ENCODE measurements at places on chromosomes 3 and 15.
A peak's percentile ranks its signal among the peaks of the same experiment; 100 is the strongest.

- no peak for DNase-seq
Measured at GRCh38 chr3:14346642-14347041, 55.8 kb upstream of the SLC6A6 start.

DNA sequence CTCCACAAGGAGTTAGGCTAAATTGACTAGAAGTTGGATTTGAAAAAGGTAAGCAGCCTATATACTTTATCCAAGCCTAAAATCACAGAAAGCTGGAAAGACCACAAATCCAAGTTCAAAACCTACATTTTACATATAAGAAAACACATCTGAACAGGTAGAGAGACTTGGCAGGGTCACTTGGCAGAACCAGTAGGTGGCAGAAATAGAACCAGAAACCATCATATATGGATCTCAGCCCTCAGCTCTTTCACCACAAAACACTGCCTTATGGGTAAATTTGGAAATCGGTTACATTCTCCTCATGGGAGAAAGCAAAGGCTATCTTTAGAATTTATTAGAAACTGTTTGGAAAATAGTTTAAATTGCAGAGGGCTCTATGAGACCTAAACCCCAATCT, 44.2 kb downstream of the MKRN2 start:
- no peak for DNase-seq

GRCh38 chr3:52090131-52090932, 34.0 kb upstream of the DUSP7 start:
- DNase-seq = no peak

DNA sequence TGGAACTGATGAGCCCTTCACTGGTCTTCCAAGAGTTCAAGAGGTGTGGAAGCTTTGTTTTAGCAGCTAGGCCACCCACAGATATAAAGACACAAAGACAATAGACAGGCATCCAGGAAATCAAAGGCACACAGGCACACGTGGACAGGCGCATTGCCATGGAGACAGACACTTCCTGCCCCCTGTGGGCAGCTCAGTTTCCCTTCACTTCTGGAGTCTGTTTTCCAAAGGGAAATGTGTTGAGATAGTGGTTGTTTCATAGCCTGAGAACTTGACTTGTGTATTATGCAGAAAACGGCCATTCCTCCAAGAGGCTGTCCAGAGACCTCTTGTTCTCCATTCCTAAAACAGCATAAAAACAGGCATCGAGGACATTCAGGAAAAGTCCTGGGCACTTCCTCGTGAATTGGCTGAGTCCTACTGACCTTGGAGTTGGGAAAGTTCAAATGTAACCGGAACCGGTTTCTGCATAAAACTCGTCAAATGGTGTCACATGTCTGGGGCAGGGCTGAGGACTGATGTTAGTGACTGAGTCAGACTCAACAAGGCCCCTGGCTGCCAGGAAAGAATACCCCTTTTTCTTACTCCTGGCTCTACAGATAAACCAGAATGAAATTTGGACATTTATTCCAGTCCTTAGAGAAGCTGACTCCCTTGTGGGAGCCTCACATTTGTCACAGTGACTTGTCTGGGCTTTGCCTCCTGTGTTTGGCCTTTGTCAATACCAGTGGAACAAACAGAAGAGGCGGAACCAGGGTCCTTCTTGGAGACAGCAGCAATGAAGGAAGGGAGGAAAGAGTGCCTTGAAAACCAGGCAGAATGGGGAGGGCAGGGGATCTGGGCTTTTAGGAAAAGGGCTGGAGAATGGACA, 1.3 kb downstream of the ALPK3 start:
- DNase-seq = no peak

DNA sequence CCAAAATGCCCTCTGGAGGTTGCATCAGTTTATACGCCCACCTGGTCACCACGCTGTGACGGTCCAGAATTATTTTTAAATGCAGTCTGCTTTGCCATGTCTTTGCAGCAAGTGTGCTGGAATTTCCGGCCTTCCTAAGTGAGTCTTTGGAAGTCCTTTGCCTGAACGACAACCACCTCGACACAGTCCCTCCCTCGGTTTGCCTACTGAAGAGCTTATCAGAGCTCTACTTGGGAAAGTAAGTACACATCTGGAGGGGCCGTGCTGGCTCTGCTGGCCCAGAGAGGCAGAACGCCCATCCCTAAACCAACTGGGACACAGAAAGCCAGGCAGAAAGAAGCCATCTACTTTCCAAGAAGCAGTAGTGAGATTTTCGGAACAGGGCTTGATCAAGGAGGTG, 101.8 kb downstream of the LRRK1 start:
- no peak for DNase-seq

DNA sequence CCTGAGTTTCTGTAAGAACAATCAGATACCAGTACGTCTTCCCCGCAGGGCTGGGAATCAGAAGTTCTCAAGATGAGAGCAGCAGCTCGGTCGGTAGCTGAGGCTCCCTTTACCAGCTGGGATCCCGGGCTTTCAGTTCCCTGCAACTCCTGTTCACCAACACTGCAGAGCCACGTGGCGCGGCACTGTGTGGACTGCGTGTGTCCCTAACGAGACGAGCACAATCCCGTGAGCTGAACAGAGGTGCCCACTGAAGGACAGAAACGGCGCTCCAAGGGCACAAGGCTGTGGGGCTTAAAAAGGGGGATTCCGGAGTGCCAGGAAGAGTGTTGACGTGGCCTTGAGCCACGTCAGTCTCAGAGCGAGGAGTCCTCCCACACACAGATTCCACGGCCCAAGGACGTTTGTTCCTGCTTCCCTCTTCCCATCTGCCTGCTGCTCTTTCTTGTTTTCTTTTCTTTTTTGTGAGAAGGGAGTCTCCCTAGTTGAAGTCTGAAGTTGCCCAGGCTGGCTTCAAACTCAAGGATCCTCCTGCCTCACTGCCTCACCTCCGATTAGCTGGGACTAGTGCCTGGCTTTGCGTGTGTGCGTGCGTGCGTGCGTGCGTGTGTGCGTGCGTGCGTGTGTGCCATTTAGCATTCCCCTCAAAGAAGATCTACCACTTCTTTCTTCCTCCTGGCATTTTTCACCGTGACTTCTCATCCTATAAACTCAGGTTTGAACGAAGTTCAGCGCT, 37.1 kb upstream of the RPL35A start:
- DNase-seq = no peak

DNA sequence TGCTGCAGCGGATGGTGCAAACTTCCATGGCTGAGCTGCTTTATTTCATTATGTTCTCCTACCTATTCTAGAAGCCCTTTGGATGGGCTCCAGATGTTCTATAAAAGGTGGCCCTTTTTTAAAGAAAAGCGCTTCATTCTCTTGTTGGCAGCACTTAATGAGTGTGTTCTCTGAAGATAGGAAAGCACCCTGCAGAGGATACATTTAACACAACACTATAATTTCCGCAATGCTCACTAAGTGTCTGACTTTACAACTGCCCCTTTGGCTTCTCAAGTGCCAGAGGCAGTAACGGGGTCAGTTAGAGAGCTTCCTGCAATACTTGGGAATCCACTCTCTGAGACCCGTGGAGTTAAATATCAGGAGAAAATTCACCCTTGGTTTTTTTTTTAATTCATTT, 88.1 kb downstream of the MDFIC2 start:
- DNase-seq = peak; percentile 41

DNA sequence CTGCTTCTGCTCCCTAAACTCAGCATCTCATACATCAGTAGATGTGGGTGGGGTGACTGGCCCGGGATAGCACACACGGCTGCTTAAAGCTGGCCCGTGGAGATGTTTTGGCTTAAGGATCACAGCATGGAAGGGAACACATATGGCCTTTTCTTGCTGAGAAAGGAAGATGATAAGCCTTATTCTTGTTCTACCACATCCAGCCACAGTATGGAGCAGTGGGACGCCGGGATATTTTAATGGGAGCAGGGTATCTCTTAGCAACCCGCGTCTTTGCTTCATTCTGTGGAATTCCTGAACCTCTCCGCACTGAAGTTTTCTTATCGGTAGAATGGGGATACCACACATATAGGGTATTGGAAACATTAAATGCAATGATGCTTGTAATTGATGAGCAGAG, 94.1 kb upstream of the PROK2 start:
- no peak for DNase-seq

DNA sequence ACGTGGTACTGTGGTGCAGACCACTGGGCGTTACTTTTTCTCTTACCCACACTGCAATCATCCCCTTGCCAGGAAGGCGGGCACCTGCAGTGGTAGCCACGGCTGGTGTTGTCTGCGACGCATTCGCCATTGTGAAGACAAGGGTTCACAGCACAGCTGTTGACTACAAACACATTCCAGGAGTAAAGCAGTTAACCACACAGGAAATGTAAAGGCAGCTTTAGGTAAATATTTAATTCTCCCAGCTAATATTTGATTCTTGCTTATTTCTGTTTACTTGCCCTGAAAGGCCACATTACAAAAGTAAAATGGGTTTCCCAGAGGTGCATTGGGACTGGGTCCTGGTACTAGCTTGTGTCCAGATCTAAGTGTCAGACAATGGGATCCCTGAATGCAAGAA, 45.4 kb downstream of the HEG1 start:
- no peak for DNase-seq

DNA sequence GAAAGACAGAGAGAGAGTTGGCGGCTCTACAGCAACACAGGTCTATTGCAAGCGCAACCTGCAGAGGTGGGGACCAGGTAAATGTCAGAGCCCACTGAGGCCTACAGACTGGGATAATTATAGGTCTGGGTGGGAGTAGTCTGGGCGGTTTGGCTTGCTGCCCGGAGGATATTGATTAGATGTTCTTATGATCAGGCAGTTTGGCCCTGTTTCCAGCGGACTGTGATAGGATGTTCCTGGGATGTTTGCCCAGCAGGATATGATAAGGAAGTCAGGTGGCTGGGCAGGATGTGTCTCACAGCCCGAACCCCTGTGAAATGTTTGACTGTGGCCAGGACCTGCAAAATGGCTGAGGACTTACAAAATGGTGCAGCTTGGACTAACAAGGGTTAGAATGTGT, 364.9 kb downstream of the NAALADL2 start:
- DNase-seq = peak; percentile 79

GRCh38 chr15:96037584-96037983, 292.9 kb upstream of the NR2F2 start:
- no peak for DNase-seq

- no peak for DNase-seq
Measured at GRCh38 chr3:39118079-39118478, 10.6 kb downstream of the TTC21A start.

- DNase-seq = peak; percentile 95
Measured at GRCh38 chr3:174862101-174862500, 3.0 kb downstream of the NAALADL2 start.

GRCh38 chr3:180798197-180798596, 114.3 kb upstream of the FXR1 start:
- no peak for DNase-seq

- DNase-seq = no peak
Measured at GRCh38 chr3:140430494-140430893, 247.4 kb upstream of the TRIM42 start.

DNA sequence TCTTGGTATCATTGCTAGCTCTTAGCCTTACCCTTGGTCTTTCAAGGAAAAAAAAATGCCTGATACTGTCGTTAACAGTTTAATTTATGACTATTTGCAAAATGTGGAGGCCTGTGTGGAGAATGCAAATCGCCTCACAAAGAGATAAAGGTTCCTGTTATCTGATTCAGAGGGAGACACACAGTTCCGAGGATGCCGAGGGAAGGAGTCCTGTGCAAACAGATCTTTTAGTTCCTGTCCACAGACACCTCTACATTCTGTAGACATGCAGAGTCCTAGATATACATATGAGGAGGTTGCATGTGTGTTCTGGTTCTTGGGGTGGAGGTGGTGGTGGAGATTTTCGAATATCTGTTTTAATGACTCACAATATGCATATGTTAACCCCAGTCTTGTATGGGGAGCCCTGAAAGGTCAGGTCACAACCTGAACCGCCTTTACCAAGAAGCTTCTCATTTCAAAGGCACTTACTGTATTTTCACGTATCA, 5.7 kb downstream of the NR2F2 start:
- no peak for DNase-seq

- DNase-seq = no peak
Measured at GRCh38 chr3:122784436-122784835, 9.2 kb downstream of the HSPBAP1 start.

GRCh38 chr3:45761831-45762230, 34.5 kb downstream of the SLC6A20 start:
- no peak for DNase-seq

GRCh38 chr3:160754371-160754854, 1.6 kb upstream of the PPM1L start:
- peak; percentile 60 for DNase-seq

DNA sequence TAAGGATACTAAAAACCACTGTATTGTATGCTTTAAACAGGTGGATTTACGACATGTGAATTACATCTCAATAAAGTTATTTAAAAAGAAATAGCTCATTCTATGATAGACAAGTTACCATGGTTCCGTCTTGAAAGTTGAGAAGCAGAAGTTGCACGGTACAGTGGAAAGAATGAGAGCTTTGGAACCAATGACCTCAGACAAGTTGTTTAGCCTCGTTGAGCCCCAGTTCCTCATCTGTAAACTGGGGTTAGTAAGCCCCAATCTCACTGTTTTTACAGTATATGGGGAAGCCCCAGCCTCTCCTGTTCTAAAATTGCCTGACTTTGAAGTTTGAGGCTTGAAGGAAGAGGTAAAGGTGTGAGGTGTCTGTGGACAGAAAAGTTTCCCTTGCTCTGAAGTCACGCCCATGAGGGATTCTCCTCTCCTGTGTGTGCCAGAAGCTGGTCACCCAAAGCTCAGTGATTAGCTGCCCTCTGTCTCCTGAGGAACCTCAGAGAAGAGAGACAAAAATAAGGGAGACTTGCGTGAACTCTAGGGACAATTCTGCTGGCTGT, 10.0 kb downstream of the CRYGS start:
- DNase-seq = no peak

DNA sequence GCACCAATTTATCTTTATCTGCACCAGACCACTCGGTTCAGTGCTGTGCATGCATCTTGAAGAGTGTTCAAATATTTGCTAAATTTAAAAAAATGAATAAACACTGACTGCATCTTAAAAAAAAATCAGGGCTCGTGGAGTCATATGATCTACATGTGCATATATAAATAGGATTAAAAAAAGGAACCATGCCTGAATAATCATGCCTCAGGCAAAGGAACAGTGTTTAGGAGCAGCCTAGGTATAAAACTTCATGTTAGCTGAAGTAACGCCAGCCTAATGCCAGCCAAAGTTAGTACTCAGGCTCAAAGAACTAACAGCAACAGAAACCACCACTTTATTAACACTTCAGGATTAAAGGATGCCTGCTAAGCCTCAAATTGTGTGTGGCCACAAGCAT, 9.5 kb downstream of the ABCC5 start:
- peak; percentile 35 for DNase-seq
